Renal pelvis (tissue), 12 donors: ENCODE measurements at places on chromosomes 5 and 9. TPM values are rescaled to one million over a fixed set of nuclear protein-coding genes. Genes with fewer than 3 reads are reported as not detected.
A peak's percentile ranks its signal among the peaks of the same experiment; 100 is the strongest.

TRIP13 gene
- 13.6 TPM for polyA plus RNA-seq

TMEM174 gene
- 15.7 TPM for polyA plus RNA-seq

GRCh38 chr9:103169798-103170197 is 174.7 kb downstream of the CYLC2 start:
- no peak for DNase-seq

SLC34A3 gene
- 10.3 TPM for polyA plus RNA-seq

TBCA gene
- polyA plus RNA-seq = 252 TPM

TAF1L gene
- polyA plus RNA-seq = 0.07 TPM

ORM1 gene
- polyA plus RNA-seq = not detected

GRCh38 chr9:93229636-93230035 is 45.7 kb downstream of the WNK2 start:
- no peak for DNase-seq

- DNase-seq = no peak
These were observed 117.2 kb downstream of the SPATA31D1 start for GRCh38 chr9:82105729-82106128.

SLC28A3 gene
- 0.05 TPM for polyA plus RNA-seq

FOXI1 gene
- 5.8 TPM for polyA plus RNA-seq

DNA sequence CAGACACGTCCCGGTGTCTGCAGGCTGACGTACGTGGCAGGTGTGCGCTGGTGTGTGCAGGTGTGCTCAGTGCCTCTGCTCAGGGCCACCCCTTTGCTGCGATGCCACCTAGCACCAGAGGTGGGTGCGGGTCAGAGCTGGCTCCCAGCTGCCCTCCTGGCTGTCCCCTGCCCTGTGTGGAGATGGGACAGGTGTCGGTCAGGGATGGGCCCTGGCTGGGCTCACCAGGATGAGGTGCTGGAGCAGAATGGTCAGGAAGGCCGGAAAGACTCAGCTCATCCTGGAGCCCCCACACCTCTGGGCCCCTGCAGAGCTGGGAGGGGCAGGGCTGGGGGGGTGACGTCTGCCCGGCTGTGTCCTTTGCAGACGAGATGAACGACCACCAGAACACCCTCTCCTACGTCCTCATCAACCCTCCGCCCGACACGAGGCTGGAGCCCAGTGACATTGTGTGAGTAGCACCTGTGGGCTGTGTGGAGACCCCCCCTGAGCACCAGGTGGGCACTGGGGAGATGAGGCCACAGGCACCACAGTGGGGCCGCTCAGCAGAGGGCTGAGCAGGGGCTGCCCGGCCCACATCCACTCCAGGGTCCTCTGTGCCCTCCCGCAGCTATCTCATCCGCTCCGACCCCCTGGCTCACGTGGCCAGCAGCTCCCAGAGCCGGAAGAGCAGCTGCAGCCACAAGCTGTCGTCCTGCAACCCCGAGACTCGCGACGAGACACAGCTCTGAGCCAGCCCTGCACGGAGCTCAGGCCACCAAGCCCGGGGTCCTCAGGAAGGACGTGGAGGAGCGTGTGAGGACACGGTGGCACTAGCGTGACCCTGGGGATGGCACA is 89.7 kb downstream of the KCNT1 start:
- DNase-seq = no peak

DNA sequence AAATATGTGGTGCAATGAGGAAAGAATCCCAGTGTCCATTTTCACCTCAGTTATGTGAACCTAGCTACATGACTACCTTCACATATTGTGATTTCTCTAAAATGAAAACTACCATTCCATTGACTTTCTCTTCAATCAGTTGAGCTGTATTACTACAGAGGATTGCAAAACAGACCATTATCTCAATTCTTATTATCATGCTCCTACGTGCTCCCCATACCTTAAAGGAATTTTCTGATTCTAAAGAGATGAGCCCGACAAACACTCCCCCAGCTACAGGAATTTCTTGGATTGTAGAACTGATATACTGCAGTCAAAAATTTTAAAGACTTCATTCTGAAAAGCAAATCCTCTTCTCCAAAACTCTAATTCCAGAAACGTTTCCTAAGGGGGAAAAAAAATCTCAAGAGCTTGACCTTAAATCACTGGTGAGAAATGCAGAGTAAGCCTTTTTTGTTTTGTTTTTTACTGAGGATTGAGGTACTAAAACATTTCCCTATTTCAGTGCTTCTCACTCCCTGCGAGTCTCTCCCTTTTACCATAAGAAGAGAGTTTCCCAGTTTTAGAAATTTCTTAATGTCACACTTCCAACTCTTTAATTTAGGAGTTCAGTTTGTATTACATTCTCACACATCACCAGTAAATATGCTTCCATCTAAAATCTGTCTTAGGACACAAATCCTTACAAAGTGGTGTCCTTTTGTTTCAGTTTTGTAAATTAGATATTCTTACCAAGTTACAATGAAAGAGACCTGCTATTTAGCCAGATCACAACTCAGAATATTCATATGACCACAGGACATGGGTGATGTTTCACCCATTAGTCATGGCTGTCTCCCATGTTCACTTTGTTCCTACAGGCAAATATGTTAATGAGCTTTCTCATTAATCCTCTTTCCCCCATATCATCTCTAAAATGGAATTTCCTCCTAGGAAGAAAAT is 203.8 kb downstream of the TSSK1B start:
- DNase-seq = no peak

GRCh38 chr5:73451224-73452130 is 2.9 kb upstream of the FOXD1 start:
- DNase-seq = peak; percentile 64

GRCh38 chr5:33291216-33292000 is 149.4 kb upstream of the TARS1 start:
- no peak for DNase-seq

CCDC69 gene
- 5.2 TPM for polyA plus RNA-seq

DNA sequence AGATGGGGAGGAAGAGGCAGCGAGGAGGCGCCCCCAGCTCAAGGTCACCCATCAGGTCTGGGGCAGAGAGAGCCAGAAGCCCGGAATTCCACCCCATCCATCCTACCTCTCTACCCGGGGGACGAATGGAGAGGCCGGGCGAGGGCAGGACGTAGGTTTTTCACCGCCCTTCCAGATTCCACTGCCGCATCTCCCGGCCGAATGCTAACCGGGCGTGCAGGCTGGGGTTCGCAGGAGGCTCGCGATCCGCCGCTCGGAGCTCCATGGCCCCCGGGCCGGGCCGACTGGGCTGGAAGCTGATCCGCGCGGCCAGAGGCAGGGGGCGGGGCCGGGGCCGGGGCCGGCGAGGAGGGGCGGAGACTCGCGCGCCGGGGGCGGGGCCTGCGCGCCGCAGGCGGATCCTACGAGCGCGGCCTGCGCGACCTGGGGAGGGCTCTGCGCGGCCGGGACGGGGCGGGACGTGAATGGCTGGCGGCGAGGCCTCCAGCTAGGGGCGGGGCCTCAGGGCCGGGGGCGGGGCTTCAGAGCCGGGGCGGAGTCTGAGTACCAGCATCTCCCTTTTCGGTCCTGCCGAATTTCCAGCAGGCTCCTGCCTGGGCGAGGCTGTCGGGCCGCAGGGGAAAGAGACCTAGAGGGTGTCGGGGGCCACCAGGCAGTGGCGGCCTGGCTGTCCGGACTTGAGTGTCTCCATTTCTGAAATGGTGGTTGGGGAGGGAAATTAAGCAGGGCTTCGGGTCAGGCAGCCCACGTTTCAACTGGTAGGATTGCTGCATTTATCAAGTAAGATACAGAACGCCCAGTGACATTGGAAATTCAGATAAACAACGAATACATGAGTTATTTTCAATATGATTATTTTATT is at the start of gene ST6GALNAC4:
Gene ST6GALNAC4, minus strand, starts transcription at position 322 of the 862 bp plus-strand sequence. CDS start 622 bp downstream, outside the sequence.
- DNase-seq = peak; percentile 85

DNA sequence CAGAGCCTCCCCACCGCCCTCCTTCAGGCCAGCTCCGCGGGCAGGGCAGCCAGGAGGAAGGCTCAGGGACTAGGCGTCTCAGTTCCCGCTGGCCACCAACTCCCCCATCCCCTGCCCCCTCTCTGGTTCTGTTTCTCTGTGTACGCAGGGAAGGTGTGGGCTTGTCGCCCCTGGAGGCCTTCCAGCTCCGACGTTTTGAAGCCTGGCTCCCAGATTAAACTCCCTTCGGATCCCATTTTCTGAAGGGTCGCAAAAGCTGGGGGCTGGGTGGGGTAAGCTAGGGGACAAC is 346 bp downstream of the ATOX1 start:
- no peak for DNase-seq

ADGRD2 gene
- 0.19 TPM for polyA plus RNA-seq

DNA sequence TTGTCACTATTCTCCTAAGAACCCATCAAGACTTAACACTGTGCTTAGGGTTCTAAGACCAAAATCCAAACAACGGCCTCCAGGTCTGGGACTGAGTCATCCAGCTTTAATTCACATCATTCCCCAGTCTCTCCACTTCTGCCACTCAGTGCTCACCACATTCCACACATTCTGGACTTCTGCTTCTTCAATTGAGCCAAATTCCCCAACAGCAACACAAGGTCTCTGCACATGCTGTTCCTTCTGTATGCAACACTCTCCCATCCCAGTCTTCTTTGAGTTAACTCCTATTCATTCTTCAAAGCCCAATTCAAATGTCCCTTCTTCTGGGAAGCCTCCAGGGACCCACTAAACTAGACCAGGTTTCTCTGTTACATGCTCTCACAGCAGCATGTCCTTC is 97.8 kb downstream of the GPR21 start:
- DNase-seq = no peak

GRCh38 chr5:6489643-6490185 is 41.1 kb downstream of the UBE2QL1 start:
- no peak for DNase-seq

CRHBP gene
- polyA plus RNA-seq = 25.5 TPM

GRCh38 chr9:82275258-82275927 is 286.8 kb downstream of the SPATA31D1 start:
- peak; percentile 10 for DNase-seq

GRCh38 chr5:172641359-172642050 is 442 bp downstream of the NEURL1B start:
- DNase-seq = no peak

GRCh38 chr5:150143350-150144245 is 12.0 kb downstream of the PDGFRB start:
- DNase-seq = no peak

DNA sequence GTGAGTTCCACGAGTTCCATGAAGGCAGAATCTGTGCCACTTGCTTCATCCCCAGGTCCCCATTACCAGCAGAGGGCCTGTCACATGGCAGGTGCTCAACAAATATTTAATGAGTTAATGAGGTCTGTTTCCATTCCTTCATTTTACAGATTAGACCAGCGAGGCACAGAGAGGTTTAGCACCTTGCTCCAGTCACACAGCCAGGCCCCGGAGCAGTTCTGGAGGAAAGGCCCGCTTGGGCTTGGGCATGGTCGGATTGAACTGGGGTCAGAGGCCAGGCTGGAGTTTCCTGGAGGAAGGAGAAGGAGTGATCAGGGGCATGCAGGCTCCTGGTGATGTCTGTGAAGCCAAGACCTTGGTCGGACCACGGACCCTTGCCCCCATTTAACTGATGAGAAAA is 4.0 kb upstream of the ST6GALNAC4 start:
- DNase-seq = no peak

- DNase-seq = no peak
These were observed 1.1 kb upstream of the JADE2 start for GRCh38 chr5:134524272-134524825.

DNA sequence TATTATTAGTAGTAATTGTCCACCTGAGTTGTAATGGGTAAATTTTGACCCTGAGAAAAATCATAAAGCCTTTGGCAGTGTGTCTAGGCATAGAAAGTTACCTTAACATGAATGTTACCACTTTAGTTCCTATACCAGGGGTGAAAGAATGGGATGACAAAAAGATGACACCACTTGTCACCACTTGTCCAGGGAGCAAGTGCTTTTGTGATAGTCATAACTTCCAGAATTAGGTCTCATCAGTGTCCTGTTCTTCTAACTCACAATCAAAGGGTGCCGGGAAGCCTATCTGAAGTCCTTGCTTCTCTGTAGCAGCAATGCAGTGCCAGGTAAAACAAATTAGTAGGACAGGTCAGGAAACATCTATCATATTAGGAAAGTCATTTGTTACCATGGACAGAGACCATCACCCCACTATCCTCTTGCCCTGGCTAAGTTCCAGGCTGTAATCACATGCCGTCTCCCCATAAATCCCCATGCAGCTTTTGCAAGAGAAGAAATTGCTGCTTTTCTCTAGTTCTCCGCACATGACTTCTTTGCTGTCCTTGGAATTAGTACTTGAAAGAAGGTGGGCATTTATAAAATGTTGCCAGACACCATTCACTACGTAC is 156.5 kb upstream of the SGCD start:
- no peak for DNase-seq

GRCh38 chr5:72301557-72301956 is 18.5 kb downstream of the MRPS27 start:
- no peak for DNase-seq

DNA sequence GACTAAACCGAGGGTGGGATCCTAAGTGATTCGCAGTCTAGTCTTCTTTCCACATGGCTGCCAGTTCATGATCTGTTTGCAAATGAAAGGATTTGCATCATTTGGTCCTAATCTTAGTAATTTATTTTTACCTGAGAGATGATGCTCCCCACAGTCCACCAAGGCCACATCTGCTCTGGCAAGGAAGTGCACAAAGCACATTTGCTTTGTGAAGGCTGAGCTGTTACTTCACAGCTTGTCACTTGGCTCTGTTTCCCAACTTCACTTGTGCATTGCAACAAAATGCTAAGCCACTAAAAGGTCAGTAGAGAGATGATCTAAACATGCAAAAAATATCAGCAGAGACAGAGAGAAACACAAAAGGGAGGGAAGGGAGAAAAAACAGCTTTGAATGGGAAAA is 128.5 kb upstream of the VLDLR start:
- DNase-seq = no peak

DNA sequence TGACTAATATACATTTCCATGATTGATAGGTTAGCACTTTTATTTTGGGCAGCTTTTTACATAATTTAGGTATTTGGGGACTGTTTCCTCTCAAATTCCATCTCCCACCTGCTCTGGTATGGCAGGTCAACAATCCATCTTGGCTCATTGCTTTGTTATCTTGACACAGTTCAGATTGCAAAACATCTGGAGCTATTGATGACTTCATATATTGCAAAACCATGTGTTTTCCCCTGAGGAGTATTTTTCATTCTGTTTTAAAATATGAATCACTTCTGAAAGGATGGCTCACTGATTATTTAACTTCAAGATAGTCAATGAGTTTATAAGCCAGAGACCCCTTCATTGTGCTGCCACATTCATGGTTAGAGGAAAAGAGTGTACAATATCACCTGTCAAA is 1206.0 kb upstream of the C9orf72 start:
- DNase-seq = no peak

DNA sequence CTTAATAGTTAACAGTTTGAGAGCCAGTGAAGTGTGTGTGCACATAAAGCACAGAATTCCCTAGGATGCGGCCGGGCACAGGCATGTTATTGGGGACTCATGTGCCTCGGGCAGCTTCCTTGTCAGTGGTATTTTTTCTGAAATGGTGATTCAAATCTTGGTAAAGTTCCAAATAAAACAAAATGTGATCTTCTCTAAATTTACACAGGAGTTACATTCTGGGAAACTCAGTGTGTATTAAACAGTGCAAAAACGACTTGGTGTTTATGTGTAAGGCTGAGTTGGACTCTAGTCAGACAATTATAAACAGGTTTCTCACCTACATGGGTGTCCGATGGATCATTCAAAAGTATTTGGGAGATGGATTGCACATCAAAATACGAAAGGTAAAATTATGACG is 48.9 kb downstream of the BOD1 start:
- DNase-seq = no peak

LAMC3 gene
- 30.8 TPM for polyA plus RNA-seq
